Activated CD4-positive, CD25-positive, alpha-beta regulatory T cell (primary cell): ENCODE measurements at places on chromosomes 2 and 18.

DNA sequence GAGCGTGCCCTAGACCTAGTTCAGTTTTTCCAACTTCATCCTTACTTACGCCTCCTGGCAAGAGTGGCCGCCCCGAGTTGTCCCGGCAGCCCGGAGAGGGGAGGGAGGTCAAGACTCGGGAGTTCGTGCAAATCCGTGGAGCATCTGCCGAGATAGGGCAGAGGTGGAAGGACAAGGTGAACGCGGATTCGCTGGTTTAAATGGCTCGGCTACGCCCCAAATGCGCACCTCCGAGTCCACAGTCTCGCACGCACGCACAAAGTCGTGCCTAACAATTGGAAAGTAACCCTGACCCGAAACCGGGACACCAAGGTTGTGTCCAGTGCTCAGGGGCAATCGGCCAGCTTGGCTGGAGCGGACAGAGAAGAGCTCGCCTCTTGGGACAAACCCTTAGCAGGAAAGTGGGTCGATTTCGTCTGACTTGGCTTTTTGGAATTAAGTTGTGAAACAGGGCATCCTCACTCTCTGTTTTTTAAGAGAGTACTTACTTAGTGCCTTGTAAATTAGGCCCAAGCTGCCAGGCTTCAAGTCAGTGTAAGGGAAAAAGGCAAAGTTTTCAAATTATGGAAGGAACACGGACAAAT lies 726 bp upstream of the SS18 start:
- DNase-seq, result peak; percentile 43

DNA sequence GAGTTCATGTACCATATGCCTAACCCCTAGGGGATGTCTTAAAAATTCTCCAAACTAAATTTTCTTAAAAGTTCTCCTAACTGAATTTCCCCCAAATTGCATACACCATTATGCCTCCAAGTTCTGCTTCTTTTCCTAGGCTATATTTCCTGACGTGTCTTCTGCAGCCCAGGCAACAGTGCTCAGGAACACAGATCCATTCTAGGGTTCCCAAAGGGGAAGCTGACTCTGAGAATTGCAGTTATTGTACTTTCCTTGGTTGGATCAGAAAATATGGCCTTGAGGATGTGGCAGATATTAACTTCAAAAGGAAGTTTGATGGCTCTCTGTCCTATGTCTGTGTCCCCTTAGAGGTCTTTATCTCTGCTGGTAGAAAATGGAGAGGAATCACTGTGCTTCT lies 124.3 kb downstream of the TMEM17 start:
- no peak for DNase-seq

DNA sequence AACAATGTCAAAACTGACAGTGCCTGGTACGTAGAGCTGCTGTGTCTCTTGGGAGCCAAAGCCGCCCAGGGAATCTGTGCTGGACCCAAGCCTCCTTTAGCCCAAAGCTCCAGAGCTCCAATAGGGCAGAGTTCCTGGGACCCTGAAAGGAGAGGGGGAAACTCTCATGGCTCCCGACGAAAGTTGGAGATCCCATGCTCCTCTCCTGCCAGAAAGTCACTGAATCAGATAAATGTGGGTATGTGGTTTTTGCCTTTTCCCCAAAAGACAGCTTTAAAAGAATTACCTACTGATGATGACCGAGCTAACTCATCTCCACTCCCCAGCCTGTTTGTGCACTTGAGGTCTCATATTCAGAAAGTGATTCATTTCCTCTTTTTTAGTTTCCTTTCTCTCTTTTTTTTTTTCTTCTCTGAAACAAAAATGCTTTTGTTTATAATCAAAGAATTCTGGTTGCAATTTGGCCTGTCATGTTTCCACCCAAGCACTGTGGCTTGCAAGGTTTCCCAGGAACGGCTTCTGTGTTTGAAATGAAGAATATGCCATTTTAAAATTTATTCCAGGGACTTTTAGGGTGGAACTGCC lies 14.1 kb upstream of the PMAIP1 start:
- no peak for DNase-seq

- DNase-seq, result no peak
These were observed 159.7 kb downstream of the SMAD7 start for GRCh38 chr18:48790869-48791635.

- DNase-seq, result no peak
These were observed 357.6 kb downstream of the DSC3 start for GRCh38 chr18:30684825-30685481.

GRCh38 chr2:219060821-219061791 lies at the start of gene IHH:
Gene IHH (minus strand): TSS chr2:219060921. CDS start chr2:219060467, 454 bp downstream.
- DNase-seq, result no peak

DNA sequence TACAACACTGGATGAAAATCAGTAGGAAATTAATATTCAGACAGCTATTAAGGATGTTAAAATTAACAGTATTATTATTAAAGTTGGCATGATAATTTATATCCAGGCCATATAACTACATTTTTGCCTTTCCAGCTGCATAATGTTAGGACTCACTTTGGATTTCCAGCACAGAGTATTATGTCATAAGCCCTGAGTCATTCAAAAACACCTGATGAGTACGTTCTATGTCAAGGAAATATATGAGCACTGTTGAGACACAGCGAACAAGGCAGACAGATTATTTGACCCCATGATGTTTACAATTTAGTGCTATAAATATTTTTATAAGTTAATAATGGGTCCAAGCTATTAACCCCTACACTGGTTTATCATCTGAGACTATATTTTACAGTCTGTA lies 59.8 kb upstream of the RIT2 start:
- DNase-seq, result no peak

DNA sequence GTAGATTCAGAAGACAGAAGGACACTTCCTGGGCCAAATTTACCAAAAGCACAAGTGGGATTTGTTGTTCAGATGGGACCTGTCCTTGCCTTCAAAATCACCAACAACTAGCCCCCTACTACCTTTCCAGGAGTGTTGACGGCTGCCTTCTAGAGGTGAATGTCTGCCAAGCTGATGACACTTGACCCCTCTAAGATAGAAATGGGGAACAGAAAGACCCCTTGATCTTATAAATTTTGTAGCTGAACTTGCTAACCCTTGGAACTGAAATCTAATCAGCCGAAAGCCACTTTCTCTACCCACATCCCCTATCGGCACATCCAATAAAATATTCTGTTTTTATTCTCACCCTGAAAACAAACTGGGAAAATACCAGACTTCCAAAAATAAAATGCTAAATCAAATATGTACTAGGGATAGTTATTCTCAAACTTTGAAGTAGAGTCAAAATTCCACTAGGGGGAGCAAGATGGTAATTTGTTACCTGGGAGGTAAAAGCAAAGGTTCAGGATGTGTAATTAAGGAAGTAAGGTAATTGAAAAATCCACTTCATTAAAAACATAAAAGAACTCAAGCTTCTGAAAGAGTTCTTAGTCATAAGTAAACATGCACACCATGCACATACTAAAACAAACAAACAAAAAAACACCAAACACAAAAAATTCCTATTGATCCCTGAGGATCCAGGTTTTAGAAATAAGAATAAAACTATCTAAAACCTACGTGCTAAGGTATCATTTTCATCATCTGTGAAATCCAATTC lies 119.2 kb downstream of the ANKRD44 start:
- no peak for DNase-seq

GRCh38 chr2:58341047-58341446 lies 99.9 kb upstream of the FANCL start:
- no peak for DNase-seq

DNA sequence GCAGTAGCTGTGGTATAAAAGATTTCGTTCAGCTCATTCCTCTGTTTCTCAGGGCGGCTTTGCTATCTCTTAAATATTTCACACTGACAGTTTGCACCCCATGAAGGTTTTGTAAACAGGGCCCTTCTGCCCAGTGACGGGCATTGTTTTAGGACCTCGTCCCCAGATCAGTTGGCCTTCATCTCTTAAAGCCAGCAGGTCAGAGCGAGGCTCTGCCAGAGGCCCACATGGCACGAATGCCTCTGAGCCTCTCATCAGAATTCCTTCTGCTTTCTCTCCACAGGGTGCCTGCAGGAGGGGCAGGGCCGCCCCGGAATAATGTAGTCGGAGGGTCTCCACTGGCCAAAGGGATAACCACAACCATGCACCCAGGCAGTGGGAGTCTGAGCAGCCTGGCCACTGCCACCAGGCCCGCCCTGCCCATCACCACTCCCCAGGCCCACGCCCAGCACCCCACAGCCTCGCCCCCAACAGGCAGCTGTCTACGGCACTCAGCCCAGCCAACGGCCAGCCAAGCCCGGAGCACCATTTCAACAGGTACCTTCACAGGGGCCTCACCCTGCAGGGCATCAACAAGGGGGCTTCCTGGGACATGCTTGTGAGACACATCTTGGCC lies 177.0 kb downstream of the SEPTIN10 start:
- no peak for DNase-seq

DNA sequence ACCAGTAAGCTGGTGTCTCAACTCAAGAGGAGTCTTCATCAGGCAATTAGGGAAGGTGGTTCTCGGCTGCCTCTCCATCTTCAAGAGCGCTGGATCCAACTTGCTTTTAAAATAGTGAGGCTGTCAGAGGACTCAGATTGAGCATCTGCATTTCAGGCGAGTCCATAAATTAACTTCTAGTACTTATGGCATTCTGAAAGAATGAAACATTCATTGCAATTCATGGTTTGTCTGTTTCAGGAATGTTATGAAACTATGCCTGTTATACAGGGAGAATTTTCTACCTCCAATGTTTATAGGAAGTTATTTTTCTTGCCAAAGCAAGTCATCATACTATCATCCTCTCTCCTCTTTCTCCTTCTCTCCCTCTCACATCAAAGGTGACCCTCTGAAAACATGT lies 883.2 kb downstream of the SLC4A3 start:
- DNase-seq, result no peak

GRCh38 chr18:40366521-40366920 lies 1588.5 kb upstream of the PIK3C3 start:
- no peak for DNase-seq

DNA sequence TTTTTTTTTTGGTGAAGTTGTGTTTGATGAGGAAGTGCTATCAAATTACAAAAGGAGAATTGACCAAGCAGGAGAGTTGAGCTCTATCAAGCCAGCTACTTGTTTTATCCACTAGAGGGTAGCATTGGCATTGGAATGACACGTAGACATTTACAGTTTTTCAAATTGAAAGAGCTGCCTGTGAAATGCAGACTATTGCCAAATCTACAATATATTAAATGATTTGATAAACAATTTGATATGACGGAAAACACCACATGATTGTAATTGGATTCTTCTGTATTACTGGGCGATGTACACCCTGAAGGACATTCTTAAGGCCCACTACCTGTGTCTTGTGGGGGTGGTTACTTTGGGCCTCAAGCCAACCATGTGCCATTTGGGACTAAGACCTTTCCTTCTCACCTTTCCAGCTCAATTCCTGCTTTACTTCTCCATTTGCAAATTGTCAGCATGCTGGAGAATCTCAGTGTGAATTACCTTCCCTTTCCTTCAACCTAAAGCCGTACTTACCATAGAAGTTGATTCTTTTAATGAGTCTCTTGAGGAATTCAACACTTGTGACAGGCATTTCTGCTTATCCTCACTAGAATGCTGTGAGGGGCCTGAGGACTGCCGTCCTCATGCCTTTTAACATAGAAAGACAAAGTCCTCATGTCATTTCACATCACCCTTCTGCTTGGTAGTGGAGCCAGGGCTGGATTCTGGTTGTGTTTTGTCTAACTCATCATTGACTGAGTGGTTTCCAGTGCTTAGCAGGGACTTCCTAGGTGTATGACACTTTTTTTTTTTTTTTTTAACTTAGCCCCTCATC lies 134.8 kb upstream of the THUMPD2 start:
- DNase-seq, result no peak

DNA sequence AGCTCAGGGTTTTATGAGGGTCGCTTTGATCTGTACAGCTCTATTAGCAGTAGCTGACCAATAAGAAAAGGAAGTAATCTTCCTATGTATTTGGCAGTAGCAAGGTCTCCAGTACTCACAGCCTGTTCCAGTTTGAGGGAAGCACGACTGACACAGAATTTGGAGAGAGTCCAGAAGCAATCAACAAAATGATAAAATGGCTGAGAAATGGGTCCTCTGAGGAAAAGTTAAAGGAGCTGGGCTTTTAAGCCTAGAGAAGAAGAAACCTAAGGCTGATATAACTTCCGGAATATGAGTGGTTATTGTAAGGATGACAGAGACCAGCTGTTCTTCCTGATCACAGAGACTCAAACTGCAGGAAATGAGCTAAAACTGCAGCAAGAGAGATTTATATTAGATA lies 382.8 kb downstream of the GPD2 start:
- no peak for DNase-seq

DNA sequence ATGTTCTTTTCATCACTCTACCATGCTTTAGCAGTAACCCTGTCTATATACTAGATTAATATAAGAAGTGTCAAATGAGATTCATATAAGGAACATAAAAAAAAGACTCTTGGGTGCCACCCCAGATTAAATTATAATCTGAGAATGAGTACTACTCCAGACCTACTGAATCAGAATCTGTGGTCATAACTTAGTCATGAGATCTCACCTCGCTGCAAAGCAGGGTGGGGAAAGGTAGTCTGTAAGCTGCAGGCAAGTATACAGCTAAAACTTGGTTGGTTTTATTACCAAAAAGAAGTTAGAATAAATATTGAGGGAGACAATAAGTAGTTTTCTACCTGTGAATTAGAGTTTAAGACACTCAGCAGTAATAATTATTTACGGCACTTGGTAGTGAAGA lies 175.6 kb downstream of the PARD3B start:
- DNase-seq, result no peak

DNA sequence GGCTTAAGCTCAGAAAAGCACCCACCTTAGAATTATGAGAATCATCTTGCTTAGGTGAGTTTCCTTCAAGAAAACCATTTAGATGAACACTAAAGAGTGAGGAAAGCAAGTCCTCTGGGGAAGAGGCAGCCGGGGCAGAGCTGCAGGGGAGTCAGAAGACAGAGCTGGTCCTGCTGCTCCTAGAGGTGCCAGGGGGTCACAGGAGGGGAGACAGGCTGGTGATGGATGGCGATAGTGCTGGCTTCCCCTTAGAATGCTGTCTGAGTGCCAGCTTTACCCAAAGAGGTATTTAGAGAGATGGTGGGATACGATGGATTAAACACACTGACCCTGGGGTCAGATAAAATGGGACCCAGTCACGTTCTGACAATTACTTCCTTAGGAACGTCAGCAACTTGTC lies 269.4 kb downstream of the TDRD15 start:
- no peak for DNase-seq

GRCh38 chr2:203510256-203510940 lies 24.7 kb downstream of the RAPH1 start:
- no peak for DNase-seq

GRCh38 chr2:54957321-54957999 lies 92.8 kb downstream of the RTN4 start:
- no peak for DNase-seq

GRCh38 chr2:228283491-228284171 lies 102.1 kb upstream of the SPHKAP start:
- DNase-seq, result no peak

GRCh38 chr2:144943986-144944385 lies 424.1 kb upstream of the ZEB2 start:
- DNase-seq, result no peak

DNA sequence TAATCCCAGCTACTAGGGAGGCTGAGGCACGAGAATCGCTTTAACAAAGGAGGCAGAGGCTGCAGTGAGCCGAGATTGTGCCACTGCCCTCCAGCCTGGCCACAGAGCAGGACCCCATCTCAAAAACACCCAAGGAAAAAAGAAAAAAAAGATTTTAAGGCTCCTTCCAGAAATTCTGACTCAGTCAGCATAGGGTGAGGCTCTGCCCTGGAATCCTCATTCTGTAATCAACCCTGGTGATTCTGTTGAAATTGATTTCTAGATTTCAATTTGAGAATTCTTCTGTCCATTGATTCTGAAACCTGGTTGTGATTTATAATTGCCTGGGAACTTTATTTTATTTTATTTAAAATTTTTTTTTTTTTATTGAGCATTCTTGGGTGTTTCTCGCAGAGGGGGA lies 27.1 kb upstream of the VPS4B start:
- DNase-seq, result no peak

GRCh38 chr2:156937430-156937829 lies 320.1 kb upstream of the GALNT5 start:
- no peak for DNase-seq
